Activated gamma-delta T cell (primary cell): ENCODE measurements at places on chromosomes 11 and 22.

GRCh38 chr22:48630848-48631247 is 1196.8 kb downstream of the BRD1 start:
- DNase-seq: no peak

DNA sequence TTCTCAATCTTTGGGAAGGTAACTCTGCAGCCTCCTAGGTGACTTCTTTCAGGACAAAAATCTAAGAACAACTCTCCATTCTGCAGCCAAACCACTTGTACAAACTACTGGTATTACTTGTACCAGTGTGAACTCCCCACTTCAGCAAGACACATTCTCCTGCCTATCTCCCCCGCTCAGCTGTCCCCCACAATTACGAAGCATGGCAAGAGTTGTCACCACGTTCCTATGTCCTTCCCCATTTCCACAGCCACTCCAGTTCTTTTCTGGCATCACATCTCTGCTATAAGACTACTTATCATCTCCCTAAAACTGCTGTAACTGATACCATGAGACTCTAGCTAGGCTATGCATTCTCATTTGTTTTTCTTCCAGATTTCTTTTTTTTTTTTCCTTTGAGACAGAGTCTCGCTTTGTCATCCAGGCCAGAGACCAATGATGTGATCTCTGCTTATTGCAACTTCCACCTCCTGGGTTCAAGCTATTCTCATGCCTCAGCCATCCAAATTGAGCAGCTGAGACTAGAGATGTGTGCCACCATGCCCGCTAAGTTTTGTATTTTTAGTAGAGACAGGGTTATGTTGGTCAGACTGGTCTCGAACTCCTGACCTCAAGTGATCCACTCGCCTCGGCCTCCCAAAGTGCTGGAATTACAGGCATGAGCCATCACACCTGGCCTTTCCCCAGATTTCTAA is 71.9 kb upstream of the CDON start:
- DNase-seq: no peak

GRCh38 chr22:46073683-46074504 is 76.4 kb upstream of the PPARA start:
- DNase-seq: no peak

DNA sequence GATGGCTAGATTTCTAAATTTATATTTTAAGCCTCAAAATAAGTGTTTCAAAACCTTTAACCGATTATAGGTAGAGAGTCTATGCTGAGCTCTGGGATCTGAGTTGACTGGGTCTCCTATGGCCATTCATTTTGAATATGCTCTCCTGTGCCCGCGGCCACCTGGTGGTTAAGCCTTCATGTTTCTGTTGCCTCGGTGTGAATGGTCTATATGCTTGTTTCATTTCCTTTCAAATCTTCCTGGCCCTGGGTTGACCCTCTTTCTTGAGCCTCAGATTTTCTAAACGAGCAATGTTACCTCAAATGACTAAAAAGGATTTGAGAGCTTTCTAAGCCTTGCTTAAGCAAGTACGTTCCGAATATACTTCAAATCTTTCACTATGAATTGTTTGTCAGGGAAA is 789.4 kb upstream of the KIRREL3 start:
- no peak for DNase-seq

DNA sequence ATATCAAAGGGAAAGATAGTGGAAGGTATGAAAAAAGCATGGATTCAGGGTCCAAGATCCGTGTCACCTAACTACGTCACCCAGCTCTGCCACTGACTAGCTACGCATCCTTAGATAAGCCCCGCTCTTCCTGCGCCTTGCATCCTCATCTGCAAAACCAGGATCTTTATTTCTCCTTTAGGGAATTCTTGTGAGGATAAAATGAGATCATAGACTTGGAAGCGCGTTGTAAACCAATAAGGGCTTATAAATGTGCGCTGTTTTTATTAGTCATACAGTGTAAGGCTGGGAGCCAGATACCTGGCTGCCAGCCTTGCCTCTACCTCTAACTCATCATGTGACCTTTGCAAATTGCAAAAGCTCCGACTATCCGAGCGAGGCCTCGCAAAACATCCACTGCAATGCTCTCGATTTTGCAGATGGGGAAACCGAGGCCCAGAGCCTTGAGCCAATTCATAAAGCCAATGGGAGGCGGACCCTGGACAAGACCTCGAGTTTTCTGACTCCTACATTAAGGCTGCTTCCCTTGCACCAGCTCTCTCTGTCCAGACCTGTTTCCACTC is 753 bp downstream of the PRPF19 start:
- DNase-seq: no peak

DNA sequence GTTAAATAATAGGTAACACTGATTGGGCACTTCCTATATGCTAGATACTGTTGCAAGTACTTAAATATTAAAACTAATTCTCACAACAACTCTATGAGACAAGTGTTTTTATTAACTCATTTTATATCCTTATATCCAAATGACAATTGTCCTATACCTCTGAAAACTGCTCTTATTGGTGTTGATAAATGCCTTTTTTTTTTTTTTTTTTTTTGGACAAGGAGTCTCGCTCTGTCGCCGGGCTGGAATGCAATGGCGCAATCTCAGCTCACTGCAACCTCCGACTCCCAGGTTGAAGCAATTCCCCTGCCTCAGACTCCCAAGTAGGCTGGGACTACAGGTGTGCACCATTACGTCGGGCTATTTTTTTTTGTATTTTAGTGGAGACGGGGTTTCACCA is 41.6 kb downstream of the MRTFA start:
- no peak for DNase-seq

- peak; percentile 66 for DNase-seq
Observed at GRCh38 chr22:23180301-23180892, at the start of gene BCR. TSS of gene BCR (plus strand) at chr22:23180509. CDS start at chr22:23180961, 452 bp downstream.

DNA sequence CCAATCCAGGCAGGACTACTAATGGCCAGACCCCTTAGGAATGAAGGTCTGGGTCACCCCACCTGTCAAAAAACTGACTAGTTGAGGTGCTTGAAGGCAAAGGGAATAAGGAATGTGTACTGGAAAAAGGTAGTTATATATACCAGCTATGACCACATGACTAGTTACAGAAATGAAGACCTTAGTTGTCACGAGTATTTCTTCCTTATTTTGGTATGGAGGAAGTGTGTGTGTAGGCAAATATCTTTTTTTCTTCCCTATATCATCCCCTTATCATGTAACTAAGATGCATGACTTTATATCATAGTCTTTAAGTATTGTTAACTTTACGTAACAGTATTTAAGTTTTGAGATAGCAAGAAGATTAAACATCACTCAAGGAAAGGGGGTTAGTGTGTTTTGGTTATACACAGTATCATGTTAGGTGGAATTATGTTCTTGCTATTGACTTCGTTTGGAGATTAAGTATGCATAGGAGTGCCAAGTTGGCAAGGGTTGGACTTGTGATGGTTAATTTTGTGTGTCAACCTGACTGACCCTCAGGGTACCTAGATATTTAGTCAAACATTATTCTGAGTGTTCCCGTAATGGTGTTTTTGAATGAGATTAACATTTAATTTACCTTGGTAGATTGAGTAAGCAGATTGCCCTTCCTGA is 38.2 kb upstream of the NARS2 start:
- DNase-seq: no peak

DNA sequence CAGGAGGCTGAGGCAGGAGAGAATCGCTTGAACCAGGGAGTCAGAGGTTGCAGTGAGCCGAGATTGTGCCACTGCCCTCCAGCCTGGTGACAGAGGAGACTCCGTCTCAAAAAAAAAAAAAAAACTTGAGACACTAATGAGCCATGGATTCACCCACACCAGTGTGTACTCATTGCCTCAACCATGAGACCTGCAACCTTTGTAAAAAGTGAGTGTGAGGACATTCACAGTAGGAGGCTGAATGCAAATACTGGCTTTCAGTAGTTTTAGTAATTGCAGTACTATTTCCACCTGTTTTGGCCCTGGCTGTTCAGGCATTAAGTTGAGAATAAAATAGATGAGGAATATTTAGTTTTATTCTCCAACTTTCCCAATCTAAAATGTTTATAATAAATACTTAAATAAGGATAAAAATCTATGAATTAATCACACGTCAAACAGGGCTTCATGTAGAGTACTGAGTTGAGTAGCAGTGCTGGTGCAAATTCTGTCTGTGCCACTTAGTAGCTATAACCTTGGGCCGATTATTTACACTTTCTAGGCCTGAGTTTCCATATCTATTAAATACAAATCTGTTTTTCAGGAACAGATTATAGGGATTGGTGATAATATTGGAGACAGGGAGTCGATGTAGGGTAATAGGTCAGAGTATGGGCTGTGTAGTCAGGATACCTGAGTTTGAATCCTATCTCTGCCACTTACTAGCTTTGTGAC is 72.8 kb downstream of the PPP2R1B start:
- DNase-seq: no peak

- no peak for DNase-seq
Observed at GRCh38 chr11:74685905-74686304, 45.3 kb downstream of the CHRDL2 start.

- DNase-seq: no peak
Observed at GRCh38 chr11:50074161-50074560, 41.5 kb downstream of the OR4C45 start.

GRCh38 chr11:21567645-21568290 is 625.1 kb upstream of the ANO5 start:
- DNase-seq: no peak
